ENCODE measurements at places on chromosomes 3 and 15.

GRCh38 chr3:156723182-156723619 is 48.8 kb downstream of the TIPARP start:
- no peak for DNase-seq

- DNase-seq, result no peak
Observed at GRCh38 chr3:10968401-10968800, 24.1 kb upstream of the SLC6A1 start.

GRCh38 chr3:142237891-142238290 is 12.5 kb upstream of the GK5 start:
- DNase-seq, result peak; percentile 18

- no peak for DNase-seq
Observed at GRCh38 chr3:79094654-79095053, 673.1 kb downstream of the ROBO1 start.

DNA sequence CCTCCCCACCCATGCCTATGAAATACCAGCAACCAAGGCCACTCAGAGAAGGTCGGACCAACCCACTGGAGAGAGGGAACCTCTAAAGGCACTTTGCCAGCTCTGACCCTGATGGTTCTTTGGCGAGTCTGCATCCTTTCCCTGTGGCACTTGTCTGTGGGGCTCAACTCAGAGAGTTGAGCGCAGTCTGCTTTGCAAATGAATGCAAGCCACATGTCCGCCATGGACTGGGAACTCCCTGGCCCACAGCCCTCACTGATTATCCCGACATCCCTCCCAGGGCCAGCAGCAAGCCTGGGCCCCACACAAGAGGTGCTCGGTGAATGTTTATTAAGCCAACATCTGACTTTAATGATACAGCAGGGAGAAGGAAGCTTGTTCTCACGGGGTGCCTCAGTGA is 55.5 kb upstream of the HES1 start:
- no peak for DNase-seq

All from fibroblast of pulmonary artery (primary cell).